ENCODE measurements at places on chromosomes 5 and 9. TPM values are rescaled to one million over a fixed set of nuclear protein-coding genes. Genes with fewer than 3 reads are reported as not detected.

DNA sequence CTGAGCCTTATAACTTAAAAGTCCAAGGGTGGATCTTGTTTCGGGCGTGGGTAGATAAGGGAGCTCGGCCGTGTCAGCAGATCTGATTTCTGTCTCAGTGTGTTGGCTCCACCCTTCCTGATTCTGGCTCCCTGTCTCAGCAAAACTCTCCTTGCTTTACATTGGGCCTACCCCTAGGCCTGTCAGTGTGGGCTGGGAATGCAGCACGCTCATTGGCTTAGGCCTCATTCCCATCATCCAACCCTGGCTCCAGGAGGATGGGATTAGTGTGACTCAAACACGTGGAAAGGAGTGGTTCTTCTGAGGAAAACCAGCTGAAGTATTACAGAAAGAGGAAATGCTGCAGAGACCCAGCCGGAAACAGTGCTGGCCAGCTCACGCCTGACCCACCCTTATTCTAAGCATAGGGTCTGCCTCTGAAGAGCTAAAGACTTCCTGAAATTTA lies 59.9 kb downstream of the ZFAND5 start:
- no peaks in the 10 kb centered on the region for H3K27me3 ChIP-seq
- DNase-seq: peak; percentile 86
- H3K4me1 ChIP-seq: peaks cover 12% of the 10 kb centered on the region
- no peaks in the 10 kb centered on the region for H3K36me3 ChIP-seq
- peak overlapping the region; percentile 64 for H3K27ac ChIP-seq

- no peaks in the 10 kb centered on the region for H3K27me3 ChIP-seq
- H3K4me1 ChIP-seq: no peaks in the 10 kb centered on the region
- H3K27ac ChIP-seq: no peak overlapping the region
- no peaks in the 10 kb centered on the region for H3K36me3 ChIP-seq
Observed at GRCh38 chr5:113450462-113450861, 15.7 kb upstream of the TSSK1B start.

DNA sequence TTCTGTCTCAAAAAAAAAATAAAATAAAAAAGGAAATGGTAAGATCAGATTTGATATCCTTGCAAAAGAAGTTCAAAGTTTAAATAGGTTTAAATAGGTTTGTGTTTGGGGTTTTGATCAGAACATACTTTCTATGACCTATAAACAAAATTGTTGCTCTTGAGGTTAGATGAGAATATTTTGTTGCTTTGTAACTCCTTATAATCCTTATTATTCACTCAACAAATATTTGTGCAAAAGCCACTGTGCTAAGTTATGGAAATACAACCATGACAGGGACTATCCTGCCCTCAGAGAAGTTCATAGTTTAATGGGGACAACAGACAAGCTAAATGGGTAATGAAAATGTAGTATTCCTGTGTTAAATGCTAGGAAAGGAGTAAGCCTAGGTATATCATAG lies 71.5 kb downstream of the INVS start:
- no peak overlapping the region for H3K4me3 ChIP-seq
- no peaks in the 10 kb centered on the region for H3K27me3 ChIP-seq
- H3K36me3 ChIP-seq: peaks cover 7% of the 10 kb centered on the region
- H3K4me1 ChIP-seq: no peaks in the 10 kb centered on the region

GRCh38 chr9:92974161-92974661 lies 26.9 kb downstream of the FGD3 start:
- peaks cover 16% of the 10 kb centered on the region for H3K4me1 ChIP-seq
- DNase-seq: no peak
- H3K27me3 ChIP-seq: no peaks in the 10 kb centered on the region
- H3K27ac ChIP-seq: no peak overlapping the region
- no peak overlapping the region for H3K4me3 ChIP-seq
- H3K36me3 ChIP-seq: no peaks in the 10 kb centered on the region

DNA sequence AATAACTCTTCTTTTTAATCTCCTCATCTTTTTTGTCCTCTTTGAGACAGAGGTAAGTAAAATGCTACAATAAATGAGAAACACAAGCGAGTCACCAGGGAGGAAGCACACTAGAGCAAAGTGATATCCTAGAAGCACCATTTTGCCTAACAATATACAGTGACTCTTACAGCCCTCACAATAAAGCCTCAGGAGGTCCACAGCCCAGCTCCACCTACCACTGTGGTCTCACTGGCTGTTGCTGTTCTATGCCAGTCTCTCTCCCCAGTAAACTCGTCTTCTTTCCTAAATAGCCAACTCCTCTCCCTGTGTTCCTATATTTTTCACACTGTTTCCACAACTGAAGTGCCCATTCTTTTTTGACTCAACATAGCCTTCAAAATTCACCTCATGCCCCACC lies 44.3 kb downstream of the TNFSF15 start:
- H3K4me3 ChIP-seq: no peak overlapping the region
- no peak overlapping the region for H3K27ac ChIP-seq
- no peaks in the 10 kb centered on the region for H3K36me3 ChIP-seq
- no peaks in the 10 kb centered on the region for H3K4me1 ChIP-seq
- H3K27me3 ChIP-seq: no peaks in the 10 kb centered on the region
- no peak for DNase-seq

GRCh38 chr5:164860896-164861295 lies 1355.5 kb downstream of the MAT2B start:
- DNase-seq: no peak
- no peaks in the 10 kb centered on the region for H3K4me1 ChIP-seq
- no peaks in the 10 kb centered on the region for H3K36me3 ChIP-seq
- no peak overlapping the region for H3K27ac ChIP-seq

DNA sequence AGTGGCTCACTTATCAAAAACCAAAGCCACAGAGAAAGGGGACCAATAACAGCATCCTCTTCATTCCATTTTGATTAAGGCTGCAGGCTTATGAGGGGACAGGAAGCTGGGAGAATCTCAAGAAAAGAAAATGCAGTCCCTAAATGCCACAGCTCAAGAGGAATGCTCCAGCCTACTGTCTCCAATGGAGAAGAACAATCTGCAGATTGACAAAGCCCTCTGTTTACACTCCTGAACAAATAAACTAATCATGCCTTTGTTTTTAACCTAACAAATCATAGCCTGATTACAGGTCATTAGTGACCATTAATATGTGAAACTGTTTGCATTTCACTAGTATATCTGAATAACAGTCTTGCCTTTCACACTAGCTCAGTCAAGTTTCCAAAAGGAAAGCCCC lies 26.5 kb downstream of the PPP2R2B start:
- no peaks in the 10 kb centered on the region for H3K36me3 ChIP-seq
- no peaks in the 10 kb centered on the region for H3K4me1 ChIP-seq

- no peaks in the 10 kb centered on the region for H3K36me3 ChIP-seq
- no peak overlapping the region for H3K4me3 ChIP-seq
- H3K27ac ChIP-seq: no peak overlapping the region
- H3K4me1 ChIP-seq: peaks cover 9% of the 10 kb centered on the region
Observed at GRCh38 chr5:178278358-178279023, 45.9 kb upstream of the PHYKPL start.

DNA sequence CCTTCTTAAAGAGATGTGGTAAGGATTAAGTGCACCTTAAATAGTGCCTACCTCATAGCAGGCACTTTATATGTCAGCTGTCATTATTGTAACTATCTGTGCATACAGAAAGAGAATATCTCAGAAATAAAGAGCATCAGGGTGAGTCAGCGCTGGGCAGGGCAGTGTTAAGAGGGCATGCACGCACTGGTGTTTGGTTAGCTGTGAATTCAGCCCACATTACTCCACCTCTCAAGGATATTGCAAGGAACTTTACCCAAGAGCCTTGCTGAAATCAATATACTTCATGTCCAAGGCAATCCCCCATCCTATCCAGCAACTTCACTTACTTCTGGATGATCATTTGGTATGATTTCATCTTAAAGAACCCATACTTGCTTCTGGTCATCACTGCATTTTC lies 300.9 kb downstream of the NTRK2 start:
- H3K27me3 ChIP-seq: no peaks in the 10 kb centered on the region
- peak overlapping the region; percentile 21 for H3K27ac ChIP-seq
- peaks cover 36% of the 10 kb centered on the region for H3K4me1 ChIP-seq
- H3K4me3 ChIP-seq: no peak overlapping the region

KCNIP1 gene
- not detected for total RNA-seq

SHOC1 gene
- 0.91 TPM for total RNA-seq
